ENCODE measurements at places on chromosomes 1 and 21.

DNA sequence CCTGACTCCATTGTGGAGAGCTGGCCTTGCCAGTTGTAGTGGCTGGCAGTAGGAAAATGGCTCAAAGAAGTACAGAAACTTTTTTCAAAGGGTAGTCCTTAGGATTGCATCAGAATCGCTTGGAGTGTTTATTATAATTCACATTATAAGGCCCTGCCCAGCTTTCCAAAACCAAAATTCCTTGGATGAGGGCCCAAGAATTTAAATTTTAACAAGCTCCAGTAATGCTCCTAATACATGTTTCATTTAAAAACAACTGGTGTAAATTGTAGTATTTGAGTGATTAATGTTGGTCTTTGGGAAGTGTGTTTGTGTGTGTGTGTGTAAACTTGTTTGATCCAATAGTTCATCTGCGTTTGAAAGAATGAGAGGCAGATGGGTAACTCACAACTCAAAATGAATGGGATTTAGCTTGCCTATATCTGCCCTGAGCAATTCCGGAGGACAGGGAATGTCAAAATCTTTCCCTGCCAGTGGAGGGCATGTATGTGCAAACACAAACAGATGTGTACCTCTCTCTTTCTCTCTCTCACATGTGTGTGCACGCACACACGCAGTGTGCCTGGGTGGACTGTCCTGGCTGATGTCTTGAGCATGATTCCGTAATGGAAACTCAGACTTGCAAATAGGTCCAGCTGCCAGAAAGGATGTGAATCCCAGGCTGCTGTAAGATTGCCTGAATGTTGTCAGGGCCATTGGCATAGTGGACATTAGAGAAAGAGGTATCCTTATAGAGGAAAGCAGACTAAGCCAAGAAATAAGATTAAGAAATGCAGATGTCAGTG lies 293.1 kb downstream of the LMX1A start:
- no peak for DNase-seq

DNA sequence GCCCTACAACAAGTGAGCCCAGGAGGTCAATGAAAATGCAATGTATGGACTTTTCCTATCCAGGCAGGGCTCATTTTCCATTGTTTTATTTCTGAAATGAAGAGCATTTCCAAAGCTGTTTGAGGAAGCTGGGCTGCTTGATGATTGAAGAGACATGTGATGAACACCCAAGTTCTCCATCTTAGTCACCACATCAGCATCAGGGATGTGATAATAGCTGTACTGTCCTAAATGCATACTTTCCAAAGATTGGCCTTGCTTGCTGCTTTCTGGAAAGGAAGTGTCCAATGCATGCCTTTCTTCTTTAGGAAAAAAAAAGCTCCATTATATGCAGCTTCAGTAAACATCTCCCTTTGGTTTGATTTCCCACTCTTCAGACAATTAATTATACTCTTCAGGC lies 425.9 kb upstream of the RUNX1 start:
- peak; percentile 37 for DNase-seq

- peak; percentile 15 for DNase-seq
These were observed 10.7 kb downstream of the TUT4 start for GRCh38 chr1:52542085-52542688.

DNA sequence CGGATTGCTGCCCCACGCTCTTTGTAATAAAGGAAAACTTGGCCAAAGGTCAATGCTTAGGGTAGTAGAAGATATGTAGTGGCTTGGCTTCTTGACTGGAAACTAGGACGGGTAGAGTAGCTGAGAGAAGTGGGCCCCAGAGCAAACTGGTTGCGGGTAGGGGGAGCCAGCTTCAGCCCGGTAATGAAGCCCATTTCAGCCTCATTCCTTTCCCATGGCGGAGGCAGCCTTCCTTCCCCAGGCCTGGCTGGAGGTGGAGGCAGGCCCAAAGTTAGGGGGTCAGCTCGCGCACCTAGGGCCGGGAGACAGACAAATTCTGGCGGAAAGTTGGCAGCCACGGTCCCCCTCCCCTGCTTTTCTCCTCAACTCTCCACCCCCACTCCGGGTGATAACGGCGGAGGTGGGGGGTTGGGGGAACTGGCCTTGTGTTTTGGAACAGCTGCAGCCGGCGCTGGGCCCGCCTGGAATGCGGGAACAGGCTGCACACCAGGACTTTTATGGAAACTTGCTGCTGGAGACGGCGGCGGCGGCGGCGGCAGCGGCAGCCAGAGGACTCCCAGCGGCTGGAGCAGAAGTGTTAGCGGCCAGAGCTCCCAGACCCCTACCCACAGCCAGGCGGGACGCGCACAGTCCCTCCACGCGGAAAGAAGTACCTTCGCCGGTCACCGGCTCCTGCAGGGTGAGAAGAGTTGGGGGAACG lies at the start of gene NEXN:
Gene NEXN, plus strand, starts transcription at position 544 of the 700 bp plus-strand sequence. CDS start 27,483 bp downstream, outside the sequence.
- DNase-seq: peak; percentile 61

GRCh38 chr1:179043266-179043665 lies 17.6 kb downstream of the FAM20B start:
- no peak for DNase-seq

GRCh38 chr1:45569962-45570581 lies 13.8 kb upstream of the NASP start:
- DNase-seq: peak; percentile 67

- DNase-seq: peak; percentile 64
These were observed 23.9 kb downstream of the DNAJC8 start for GRCh38 chr1:28208818-28209441.

DNA sequence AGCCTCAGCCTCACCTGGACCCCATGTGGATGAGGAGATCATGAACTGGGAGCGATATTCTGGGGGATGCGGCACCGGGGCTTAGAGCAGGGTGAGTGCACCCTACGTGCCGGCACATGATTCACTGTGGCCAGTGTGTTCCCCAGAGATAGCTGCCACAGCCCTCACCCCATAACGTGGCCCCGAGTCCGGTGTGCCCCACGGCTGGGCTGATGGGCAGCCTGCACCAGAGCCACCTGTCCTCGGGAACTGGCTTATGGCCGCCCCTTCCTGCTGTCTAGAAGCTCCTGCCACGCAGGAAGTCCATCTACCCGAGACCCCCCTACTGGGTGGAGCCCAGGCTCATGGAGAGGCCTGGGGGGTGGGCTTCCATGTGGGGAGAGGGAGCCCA lies 39.1 kb upstream of the SLC19A1 start:
- no peak for DNase-seq

- DNase-seq: no peak
These were observed 695 bp downstream of the DMBX1 start for GRCh38 chr1:46490406-46490655.

DNA sequence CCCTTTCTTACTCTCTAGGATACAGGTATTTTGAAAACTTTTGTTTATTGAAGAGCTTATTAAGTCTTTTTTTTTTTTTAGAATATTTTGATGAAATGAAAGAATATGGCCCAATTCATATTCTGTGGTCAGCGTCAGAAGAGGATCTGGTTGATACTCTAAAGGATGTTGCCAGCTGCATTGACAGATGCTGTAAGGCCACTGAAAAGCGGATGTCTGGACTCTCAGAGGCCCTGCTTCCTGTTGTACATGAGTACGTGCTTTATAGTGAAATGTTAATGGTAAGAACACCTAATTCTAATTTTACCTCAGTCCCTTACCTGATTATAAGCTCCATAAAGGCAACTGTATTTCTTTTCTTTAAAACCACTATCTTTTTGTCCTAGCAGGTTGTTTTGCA lies 37.1 kb downstream of the SNX7 start:
- DNase-seq: no peak

- DNase-seq: no peak
These were observed 22.7 kb upstream of the PRKACB start for GRCh38 chr1:84121360-84121759.

- no peak for DNase-seq
These were observed 46.8 kb upstream of the RUNX1 start for GRCh38 chr21:35095859-35096291.

- peak; percentile 80 for DNase-seq
These were observed 144.4 kb downstream of the PTBP2 start for GRCh38 chr1:96865731-96866685.

GRCh38 chr1:70685300-70686286 lies 274.5 kb downstream of the CTH start:
- peak; percentile 54 for DNase-seq

DNA sequence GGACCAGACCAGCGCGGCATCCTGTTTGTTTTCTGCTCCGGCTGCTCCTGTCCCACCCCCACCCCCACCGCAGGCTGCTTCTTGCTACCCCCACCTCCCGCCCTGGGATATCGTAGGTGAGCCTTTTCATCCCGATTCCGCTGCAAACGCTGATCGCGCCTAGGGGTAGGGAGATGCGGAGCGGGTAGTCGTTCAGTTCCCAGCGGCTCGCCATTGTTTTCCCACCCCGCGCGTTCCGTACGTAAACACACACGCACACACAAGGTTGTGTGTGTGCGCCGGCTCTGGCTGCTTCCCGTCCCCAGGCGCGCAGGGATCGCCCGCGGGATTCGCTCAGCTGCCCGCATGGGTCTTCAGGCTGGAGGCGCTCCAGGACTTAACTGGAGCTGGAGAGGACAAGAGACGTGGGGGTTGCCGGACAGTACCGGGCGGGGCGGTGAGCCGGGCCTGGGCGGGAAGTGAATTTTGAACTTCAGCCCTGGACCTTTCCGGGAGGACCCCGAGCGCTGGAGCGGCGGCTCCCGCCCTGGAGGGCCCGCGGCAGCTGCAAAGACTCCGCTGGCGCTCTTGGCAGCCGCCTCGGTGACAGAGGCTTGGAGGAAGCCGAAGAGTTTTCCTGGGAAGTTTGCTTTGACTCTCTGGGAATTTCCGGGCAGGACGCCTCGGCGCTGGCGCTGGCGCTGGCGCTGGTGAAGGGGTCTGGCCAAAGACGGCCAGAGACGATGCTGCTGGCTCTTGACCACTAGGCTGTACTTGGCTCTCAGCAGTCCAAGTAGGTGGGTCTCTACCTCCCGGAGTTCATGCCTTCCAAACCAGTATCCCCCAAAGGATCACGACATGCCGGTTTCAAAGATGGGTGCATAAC lies 1.6 kb downstream of the SOX13 start:
- peak; percentile 48 for DNase-seq

- DNase-seq: no peak
These were observed 15.4 kb upstream of the LYST start for GRCh38 chr1:235881930-235882700.

GRCh38 chr1:201691716-201692554 lies 137.0 kb upstream of the IPO9 start:
- no peak for DNase-seq

GRCh38 chr1:54885237-54885679 lies 1.7 kb downstream of the DHCR24 start:
- no peak for DNase-seq

- DNase-seq: no peak
These were observed 3.6 kb downstream of the CAP1 start for GRCh38 chr1:40044110-40044509.

DNA sequence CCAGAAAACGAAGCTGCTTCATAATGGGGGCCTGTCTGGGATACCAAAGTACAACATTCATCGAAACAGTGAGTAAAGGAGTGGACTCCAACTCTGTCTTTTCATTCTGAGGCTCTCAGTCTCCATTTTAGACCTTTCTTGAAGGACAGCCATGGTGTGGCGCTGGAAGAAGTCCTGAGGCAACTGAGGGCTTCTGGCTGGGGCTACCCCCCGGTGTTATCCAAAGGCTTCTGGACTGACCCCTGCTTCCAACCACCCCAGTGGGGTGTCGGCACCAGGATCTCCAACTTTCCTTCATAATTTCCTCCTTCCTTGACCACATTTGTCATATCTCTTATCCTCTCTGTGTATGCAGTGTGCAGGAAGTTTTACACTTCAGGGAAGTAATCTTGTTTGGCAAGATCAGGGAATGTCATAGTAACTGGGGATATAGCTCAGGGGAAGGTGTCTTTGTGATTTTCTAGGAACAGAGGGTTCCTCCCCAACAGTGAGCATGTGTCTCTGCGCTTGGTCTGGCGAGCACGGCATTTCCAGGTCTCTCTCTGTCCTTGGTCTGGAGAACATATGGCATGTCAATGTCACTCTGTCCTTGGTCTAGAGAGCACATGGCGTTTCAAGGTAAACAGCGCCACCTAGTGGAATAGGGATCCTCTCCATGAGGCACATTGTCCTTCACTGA lies 19.4 kb upstream of the BSDC1 start:
- peak; percentile 66 for DNase-seq

DNA sequence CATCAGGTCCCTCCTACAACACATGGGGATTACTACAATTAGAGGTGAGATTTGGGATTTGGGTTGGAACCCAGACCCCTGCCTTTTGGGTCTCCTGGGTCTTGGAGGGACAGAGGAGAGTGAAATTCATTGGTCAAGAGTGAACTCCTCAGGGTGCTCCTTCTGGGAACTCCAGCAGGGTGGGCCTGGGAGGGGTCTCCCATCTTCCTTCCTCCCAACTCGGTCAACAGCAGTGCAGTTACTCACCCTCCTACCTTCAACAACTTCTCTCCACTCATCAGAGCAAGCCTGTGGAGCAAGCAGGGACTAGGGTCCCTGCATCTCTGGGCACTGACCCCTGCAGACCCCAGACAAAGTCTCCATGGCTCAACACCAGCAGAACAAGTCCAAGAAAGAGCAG lies 89.3 kb upstream of the TMPRSS2 start:
- DNase-seq: no peak

DNA sequence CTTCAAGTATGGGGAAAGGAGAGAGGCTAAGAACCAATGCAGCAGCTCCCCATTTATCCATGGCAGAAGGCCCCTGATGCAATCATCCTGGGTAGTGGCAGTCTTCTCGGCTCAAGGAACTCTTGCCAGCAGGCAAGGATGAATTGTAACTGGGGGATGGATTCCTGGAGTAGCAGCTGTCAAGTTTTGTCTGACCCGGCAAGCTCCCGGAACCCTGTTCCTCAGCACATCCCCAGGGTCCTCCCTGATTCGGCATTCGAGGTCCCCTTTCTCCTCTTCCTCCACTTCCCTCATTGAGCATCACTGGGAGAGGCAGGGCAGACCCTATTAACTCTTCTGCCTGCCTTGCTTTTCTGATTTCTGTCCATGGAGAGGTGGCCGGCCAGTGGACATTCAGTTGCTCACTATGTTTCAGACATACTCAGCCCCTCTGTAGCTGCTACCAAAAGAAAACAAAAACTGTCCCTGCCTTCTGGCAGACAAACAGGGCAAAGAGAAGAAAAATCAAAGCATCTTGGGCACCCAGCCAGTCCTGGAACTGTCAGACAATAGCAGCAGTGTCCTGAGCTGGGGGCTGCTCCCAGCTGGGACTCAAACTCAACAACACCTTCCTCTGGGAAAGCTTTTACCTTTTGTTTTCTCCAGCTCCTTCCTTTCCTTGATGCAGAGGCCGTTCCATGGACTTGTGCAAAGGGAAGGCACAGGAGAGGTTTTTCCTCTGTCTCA lies 5.6 kb upstream of the PTCH2 start:
- DNase-seq: peak; percentile 11
